ENCODE measurements at places on chromosomes 4 and X.

DNA sequence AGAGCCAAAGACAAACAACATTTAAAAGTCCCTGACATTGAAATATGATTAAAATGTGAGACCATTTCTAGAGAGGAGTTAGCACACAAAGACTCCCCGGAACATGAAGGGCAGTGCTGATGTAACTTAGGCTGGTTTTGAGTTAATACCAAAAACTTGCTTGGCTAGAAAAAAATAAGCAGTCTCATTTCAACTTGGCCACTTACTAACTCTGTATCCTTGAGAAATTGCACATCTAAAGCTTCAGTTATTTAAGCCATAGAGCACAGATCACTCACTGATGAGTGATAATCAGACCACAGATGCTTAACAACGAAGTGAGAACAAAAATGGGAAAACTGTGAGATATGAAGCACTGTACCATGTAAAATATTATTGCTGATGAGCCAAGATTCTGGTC, 65.9 kb upstream of the MAOA start:
- DNase-seq = no peak

DNA sequence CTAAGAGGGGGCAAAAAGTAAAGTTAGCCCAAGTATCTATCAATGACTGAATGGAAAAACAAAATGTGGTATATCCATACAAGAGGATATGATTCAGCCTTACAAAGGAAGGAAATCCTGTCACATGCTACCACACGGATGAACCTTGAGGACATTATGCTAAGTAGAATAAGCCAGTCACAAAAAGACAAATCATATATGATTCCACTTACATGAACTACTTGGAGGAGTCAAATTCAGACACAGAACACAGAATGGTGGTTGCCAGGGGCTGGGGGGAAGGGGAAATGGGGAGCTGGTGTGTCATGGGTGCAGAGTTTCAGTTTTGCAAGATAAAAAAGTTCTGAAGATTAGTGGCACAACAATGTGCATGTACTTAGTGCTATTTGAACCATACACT, 101.8 kb downstream of the SH3KBP1 start:
- no peak for DNase-seq

GRCh38 chrX:127138218-127138617, 318.7 kb downstream of the PRR32 start:
- DNase-seq = no peak

- no peak for DNase-seq
These were observed 772.0 kb downstream of the TRIML1 start for GRCh38 chr4:188911199-188911598.

- DNase-seq = no peak
These were observed 23.7 kb upstream of the UBA1 start for GRCh38 chrX:47169726-47170515.

Measured in AG09319 (cell line).